T-cell (primary cell): ENCODE measurements at places on chromosomes 16 and 17.

- no peak for DNase-seq
Measured at GRCh38 chr16:12392585-12393091, 411.0 kb downstream of the CPPED1 start.

DNA sequence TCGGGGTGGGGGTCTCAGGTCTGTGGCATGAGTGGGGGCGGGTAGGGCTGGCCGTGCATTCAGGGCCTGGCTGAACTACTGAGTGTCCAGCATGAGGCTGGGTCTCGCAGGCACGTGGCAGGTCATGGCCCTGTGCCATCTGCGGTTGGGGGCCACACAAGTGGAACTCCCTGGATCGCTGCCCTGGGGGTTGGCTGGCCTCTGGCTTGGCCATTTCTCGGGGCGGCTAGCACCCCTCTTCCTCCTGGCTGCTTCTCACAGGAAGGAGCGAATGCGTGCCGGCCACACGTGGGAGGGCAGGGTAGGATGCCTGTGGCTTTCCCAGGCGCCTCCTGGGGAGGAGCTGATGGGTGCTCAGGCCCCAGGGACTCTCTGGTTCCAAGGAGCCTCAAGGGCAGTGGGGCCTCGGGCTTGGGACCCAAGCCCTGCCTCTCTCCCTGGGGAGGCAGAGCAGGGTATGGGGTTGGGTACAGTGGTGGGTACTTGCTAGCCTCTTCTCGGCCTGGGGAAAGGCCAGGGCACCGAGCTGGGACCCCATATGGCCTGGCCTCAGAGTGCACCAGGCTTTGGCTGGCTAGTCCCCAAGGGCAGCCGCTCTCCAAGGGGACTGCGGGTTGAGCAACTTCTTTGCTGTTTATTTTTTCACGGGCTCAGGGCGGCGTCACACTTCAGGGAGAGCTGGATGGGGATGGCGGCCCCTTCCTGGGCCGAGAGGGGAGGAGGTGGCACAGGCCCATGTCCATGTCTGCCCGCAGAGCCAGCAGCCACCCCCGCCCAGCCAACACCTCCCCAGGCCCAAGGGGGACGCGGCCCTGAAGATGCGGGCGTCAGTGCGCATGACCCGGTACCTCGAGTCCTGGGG lies 37.5 kb downstream of the ADCY7 start:
- no peak for DNase-seq

- no peak for DNase-seq
Measured at GRCh38 chr16:15509593-15510535, 75.5 kb downstream of the BMERB1 start.

- no peak for DNase-seq
Measured at GRCh38 chr16:31202414-31203375, at the start of gene PYCARD. TSS of gene PYCARD (minus strand) at chr16:31202760. CDS start at chr16:31202690, 70 bp downstream.

DNA sequence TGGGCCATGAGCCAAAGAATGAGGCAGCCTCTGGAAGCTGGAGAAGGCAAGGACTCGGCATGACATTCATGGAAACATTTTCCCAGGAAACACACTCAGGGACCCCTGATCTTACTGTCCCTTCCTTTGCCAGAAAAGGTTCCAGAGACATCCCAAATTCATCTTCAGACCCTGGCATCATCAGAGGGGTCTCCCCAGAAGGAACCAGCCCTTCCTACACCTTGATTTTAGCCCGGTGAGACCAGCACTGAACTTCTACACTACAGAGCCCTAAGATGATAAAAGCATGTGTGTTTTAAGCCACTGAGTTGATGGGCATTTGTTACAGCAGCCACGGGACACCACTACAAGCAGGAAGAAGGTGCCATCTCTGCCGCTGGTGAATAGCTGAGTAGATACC lies 262.3 kb downstream of the C16orf95 start:
- DNase-seq: no peak

DNA sequence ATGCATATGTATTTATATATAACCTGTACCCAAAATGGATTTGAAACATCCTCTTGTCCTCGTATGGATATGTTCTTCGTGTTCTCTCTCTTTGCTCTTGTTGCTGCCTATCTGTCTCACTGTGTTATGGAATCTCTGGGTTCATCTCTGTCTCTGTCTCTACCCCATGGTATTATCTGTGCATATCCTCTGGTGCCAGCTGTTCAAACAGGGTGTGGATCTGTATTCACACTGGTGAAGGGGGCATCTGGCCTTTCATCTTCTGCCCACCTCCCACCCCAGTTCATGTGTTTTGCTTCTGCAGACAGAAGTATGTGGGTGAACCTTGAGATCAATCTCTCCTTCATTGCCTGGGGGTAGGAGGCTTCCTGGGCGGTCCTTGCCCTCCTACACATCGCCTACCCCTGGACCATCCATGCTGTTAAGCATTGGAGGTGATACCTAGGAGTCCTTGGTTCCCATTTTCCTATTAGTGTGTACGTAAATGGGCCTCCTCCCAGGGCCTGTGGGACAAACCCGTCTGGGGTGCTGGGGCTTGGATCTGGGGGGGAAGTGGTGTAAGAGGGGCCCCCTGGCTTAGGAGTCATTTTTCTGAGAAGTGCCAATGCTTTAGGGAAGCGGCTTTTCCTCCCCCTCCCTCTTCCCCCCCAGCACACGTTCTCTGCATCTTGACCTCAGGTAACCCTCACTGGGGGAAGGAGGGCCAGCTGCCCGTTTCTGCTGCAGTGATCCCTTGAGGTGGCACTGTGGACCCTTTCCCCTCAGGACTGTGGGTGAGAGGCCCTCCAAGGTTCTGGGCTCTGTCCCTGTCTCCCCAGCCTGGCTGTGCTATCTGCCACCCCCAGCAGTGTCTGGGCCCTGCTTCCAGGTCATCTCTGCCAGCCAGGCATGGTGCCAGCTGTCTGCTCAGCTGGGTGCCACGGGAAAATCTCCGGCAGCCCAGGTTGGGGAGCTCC lies 21.1 kb downstream of the RARA start:
- no peak for DNase-seq

GRCh38 chr17:36714789-36715188 lies 113.4 kb downstream of the MRM1 start:
- DNase-seq: no peak

- DNase-seq: no peak
Measured at GRCh38 chr16:66251476-66252160, 114.9 kb upstream of the CDH5 start.

GRCh38 chr17:9329251-9329921 lies 246.2 kb downstream of the STX8 start:
- no peak for DNase-seq

DNA sequence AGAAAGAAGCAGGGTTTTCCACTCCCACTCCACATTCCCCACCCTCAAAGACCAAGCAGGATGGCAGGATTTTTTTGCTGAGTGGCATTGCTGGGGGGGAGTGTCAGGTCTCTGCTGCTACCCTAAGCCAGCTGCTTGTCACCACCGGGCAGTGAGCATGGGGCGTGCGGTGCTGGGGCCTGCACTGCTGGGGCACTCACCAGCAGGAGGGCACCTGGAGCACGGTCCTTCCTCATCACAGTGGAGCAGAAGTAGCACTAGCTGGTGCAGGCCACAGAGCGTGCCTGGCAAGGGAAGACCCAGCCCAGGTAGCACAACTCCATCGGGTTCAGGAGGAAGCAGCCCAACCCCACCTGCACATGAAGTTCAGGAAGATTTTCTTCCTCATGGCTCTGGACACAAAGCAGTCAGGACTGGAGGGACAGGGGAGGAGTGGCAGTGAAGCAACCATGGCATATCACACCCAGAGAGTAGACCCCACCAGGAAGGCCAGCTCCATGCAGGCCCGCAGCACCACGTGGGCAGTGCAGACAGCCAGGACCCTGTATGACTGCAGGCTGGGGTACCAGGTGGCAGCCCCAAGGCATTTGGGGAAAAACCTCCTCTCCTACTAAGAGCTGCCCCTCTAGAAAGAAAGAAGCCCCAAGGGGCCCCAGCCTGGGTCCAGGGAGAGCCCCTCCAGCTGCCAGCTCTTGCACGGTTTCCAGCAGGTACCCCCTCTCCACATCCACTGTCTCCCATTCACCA lies 16.7 kb upstream of the MYO18A start:
- DNase-seq: no peak
